Brain pericyte (primary cell): ENCODE measurements at places on chromosomes 16 and 17.

- no peak for DNase-seq
Measured at GRCh38 chr17:80396157-80397033, 18.6 kb upstream of the ENDOV start.

- DNase-seq, result no peak
Measured at GRCh38 chr16:2150418-2151187, 2.2 kb downstream of the RAB26 start.

- DNase-seq, result no peak
Measured at GRCh38 chr16:71923941-71924690, 28.8 kb downstream of the IST1 start.

GRCh38 chr17:8631554-8631877 is 991 bp upstream of the MYH10 start:
- no peak for DNase-seq

DNA sequence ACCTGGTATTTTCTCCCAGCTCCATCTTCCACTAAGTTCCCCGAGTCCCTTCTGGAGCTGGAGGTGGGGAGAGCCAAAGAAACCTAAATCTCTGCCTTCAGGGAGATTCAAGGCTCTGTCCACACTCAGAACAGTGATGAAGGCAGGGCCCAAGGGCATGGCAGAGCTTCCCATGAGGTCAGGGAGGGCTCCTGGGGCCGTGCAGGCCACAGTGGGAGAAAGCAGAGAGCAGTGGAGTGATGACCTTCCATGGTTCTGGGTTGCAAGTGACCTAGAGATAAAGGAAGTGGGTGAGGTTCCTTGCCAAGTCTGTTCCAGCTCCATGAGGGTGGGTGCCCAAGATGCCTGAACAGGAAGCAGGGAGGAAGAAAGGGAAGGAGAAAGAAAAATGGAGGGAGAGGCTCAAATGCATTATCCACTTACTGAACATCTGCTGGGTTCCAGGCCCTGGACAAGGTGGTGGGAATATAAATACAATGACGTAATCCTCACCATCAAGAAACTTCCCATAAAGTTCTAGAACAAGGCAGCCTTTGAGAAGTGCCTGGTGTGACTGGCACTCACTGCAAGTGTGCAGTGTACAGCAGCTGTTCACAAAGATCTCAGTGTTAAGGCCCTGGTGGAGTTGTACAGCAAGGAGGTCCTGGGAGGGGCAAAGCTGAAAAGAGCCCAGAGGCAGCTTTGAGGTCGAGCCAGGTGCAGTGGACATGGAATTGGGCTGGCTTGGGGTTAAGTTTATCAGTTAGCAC is 13.3 kb downstream of the TBKBP1 start:
- DNase-seq, result no peak

DNA sequence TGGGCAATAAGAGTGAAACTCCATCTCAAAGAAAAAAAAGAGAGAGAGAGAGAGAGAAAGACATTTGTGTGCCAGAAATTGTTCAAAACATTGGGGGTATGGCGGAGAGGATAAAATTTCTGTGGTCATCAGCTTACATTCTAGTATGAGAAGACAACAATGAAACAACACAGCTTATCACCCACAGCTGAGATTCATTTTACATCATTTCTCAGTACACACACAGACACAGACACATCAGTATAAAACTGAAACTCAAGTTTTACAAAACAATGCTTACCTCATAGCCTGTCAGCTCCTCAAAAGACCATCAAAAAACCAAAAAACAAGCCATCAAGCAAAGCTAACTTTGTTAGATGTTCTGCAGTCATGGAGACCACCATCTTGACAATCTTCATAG is 31.4 kb upstream of the CNEP1R1 start:
- DNase-seq, result no peak

DNA sequence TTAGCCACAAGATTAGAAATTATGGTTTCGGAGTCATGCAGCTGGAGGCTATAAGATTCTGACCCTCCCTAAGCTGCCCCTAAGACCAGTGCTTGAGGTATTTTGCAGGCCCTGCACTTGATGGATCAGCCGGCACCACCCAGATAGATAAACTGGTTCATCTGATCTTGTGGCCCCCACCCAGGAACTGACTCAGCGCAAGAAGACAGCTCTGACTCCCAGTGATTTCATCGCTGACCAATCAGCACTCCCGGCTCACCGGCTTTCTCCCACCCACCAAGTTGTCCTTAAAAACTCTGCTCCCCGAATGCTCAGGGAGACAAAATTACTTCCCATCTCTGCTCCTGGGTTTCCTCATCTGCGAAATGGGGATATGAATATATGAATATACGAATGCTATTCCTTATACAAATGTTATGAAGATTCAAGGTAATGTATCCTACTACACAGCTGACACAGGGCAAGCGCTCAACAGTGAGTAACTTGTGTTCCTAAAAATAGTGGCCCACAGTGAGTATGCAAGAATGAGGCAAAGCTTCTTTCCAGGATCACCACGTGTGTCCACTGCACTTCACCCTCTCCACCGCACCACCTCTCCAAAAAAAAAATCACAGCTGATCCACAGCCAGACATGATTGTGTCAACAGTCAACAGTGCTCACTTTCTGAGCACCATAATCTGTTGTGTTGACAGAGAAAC is 33.3 kb upstream of the C16orf82 start:
- no peak for DNase-seq

DNA sequence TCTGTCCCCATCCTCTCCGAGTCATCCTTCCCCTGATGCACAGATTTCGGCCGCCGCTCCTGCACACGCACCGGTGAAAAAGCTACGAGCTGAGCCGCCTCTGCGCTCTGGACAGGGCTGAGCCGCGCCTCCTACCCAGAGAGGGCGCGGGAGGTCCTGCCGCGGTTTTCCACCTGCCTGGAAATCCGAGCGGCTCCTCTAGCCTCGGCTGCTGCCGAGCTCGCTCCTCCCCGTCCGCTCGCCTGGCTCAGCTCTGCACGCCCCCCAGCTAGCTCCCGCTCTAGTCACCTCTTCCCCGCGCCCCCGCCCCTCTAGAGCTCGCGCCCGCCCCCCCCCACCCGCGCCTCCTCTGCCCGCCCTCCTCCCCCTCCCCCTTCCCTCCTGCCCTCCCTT is 198 bp upstream of the SHISA9 start:
- no peak for DNase-seq

DNA sequence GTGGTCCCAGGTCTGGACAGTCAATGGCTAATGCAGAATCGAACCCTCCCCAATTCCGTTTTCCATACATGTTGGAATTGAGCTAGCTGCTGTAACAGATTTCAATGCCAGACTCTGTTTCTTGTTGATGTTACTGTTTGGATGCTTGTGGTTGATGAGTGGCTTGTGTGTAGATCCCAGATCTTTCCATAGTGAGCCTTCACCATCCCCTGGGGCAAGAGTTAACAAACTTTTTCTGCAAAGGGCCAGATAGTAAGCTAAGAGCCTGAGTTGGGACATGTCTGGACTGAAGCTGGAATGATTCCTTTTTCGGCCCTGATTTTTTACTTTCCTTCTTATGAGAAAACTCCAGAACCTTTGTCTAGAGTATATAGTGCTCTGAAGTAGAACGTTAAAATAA is 296.3 kb downstream of the CPPED1 start:
- DNase-seq, result no peak

DNA sequence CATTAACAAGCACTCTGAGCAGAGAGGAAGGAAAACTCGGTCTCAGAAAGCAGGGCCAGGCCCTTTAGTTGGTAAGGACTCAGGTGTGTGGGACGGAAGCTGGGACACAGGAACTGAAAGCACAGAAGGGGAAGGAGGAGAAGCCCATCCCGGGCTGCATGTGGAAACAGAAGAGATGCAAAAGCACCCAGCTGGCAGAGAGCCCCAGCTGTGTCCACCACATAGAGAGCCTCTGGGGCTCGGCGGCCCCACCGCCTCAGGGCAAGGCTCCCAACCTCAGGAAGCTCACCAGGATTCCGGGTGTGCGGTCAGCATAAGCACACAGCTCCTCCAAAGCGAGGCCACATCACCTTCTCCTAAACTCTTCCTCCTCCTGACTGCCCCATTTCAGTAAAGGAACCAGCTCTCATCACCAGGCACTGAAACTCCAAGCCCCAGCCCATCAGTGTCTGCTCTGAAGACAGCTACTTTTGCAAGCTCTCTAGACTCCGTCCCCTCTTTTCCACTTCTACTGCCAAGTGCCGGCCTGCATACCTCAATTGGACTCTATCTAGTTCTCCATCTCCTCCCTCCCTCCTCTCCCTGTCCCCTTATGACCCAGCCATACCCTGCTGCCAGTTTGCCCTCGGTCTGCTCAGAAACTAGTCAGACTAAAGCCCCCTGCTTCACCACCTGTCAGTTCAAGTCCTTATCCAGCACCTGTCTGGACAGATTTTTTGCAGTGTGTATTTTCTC is 6.0 kb downstream of the ST3GAL2 start:
- DNase-seq, result no peak

GRCh38 chr17:80382956-80383355 is 32.0 kb upstream of the ENDOV start:
- no peak for DNase-seq

DNA sequence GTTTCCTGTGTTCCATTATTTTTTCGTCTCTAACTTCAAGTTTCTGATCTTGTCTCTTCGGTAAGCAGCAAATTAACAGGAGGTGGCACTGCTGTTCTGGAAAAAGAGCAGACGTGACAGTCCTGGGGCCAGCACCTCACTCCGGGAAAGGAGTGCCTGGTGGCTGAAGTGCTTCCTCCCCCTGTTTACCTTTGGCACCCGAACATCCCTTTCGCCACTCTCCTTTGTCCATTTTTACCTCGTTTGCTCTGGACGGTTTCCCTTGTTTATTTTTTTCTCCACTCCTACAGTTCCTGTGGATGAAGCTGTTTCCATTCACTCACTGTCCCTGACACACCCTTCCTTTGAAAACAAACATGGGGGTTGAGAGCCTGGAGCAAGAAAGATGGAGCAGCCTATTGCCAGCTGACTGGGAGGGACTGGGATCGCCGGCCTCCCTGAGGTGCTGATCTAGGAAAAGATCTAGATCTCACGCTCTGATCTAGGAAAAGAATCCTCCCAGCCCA is 12.6 kb downstream of the SAP30BP start:
- no peak for DNase-seq

DNA sequence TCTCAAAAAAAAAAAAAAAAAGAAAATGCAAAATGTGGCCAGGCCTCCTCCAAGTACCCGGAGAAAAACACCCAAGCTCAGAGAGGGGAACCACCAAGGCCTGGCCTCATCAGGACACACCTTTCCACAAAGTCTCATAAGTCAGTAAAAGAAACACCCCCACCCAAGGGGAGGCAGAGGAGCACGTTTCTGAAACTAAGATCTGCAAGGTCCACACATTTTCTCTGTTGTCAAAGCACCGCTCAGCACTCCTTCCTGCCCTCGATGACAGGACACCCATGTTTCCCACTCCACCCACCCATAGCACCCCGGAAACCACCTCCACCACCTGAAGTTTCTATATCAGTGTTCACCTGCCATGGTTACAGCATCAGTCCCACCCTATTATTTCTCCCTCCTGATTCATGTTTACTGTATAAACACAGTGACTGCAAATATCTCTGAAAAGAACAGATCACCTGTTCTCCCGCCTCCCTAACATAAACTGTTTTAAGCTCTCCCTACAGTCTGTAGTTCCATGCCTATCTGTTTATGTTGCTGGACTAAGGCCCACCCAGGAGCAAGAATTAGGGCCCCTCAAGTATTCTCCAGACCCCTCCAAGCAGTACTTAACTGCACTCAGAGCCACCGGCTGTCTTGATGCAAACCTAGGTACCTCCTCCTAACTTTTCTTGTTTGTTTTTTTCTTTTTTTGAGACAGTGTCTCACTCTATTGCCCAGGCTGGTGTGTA is 2.0 kb downstream of the CORO7 start:
- DNase-seq, result no peak

DNA sequence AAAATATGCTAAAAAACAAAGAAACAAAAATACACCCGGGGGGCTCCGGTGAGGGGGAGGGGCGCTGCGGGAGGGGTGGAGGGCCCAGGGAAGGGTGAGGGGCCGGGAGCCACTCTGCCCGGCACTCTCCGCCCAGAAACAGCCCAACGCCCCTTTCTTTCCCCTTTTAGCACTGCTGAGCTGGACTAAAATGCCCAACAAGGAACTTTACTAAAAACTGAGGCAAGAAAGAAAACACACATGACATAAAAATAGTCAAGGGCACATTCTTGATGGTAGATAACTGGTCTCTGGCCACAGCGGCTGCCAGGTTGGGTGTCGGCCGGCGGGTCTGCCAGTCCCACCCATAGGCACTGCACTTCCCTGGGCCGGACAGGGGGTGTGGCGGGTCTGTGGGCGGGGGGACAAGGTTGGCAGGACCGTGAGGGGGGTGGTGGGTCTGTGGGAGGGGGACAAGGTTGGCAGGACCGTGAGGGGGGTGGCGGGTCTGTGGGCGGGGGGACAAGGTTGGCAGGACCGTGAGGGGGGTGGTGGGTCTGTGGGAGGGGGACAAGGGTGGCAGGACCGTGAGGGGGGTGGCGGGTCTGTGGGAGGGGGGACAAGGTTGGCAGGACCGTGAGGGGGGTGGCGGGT is 20.9 kb downstream of the METRNL start:
- no peak for DNase-seq

- DNase-seq, result no peak
Measured at GRCh38 chr17:82108038-82108437, 10.0 kb upstream of the FASN start.

GRCh38 chr16:35146031-35146710 is 1686.8 kb downstream of the TP53TG3F start:
- DNase-seq, result no peak

GRCh38 chr16:79098907-79099306 is 501.6 kb downstream of the MAF start:
- DNase-seq, result no peak

DNA sequence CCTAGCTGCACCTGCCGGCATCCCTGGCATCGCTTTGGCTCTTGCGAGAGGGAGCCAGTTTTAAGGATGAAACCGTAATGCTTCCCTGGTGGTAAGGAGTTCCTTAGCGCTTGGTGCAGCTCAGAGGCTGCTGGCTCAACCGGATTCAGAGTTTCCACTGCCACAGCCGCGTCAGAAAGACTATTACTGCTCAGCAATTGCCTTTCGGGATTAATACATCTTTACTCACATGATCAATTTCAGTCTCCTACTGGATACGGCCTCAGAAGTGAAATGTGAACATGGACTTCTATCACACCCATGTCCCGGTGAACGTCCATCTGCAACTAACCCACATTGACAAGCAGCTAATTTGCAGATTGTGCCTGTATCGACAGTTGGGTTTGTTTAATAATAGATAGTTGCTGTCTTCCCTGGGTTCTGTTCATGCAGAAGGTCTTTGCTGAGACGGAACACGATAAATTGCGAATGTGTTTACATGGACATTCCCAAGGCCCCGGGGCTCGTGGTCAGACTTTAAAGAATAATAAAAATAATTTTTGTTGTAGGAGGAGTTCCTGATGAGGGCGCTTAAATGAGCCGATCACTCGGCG is 175.4 kb downstream of the ENGASE start:
- DNase-seq, result no peak

- DNase-seq, result peak; percentile 90
Measured at GRCh38 chr16:51556694-51557340, 405.7 kb upstream of the SALL1 start.

- DNase-seq, result no peak
Measured at GRCh38 chr17:74126179-74126900, 77.1 kb upstream of the RPL38 start.
